ENCODE measurements at places on chromosomes 6 and 20.

DNA sequence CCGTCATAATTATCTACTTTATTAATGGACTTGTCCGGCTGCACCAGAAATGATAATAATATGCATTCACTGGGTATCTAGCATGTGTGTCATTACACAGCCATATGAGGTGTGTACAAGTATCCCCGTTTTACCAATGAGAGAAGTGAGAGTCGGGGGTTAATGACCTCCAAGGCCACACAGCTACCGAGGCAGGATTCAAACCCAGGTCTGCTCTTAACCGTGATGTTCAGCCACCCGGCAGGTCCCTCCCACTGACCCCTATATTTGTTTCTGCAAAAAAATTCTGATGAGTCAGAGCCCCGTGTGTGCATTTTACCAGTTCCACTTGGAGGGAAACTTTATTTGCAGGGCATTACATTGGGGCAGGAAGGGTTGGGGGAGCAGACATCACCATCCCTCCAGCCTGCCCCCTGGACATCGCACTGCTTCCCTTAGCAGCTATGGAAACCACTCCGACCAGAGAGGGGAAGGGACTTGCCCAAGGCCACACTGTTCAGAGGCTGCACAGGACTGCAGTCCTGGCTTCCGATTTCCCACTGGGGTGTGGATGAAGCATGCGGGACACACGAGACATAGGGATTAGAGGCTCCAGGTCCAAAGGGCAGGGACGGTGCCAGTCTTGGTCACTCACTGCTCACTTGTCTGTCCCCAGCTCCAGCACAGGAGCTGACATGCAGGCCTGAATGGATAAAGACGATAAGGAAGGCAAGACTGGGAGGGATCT lies 10.1 kb upstream of the SRC start:
- no peak for DNase-seq

GRCh38 chr6:14732844-14733757 lies 512.8 kb upstream of the JARID2 start:
- DNase-seq, result no peak

GRCh38 chr6:41187924-41188886 lies 12.7 kb downstream of the TREML2 start:
- no peak for DNase-seq

DNA sequence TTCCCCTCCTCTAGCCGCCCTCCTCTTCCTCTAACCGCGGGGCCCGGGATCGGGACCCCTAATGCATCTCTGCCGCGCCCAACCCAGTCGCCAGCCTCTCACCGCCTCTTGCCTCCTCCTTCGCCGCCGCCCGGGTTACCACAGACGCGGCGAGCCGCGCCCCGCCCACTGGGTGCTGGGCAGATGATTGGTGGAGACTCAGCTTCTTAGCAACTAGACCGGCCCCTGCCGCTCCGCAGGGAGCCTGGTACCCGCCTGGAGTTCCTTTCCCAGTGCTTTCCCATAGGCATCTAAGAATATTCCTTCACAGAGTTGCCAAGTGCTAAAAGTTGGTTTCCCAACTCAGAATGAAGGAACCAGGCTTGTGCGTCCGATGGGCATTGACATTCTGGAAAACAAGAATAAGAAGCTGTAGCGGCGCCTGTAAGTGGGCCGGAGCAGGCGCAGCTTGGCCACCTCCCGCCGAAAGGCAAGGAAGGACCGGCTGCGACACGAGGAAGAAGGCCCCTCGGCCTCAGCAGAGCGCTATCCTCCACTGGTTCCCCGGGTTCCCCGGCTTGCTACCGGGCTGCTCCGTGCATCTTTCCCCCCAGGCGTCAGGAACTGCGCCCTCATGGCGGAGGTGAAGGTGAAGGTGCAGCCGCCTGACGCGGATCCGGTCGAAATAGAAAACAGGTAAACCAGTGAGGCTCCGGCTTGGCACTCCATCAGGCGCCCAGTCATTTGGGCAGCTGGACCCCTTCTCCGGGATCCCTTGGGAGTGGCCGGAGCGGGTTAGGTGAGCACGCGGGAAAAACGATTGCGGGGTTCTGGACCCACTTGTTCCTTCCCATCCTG lies at the start of the genes DZANK1 and POLR3F:
Gene DZANK1, minus strand, starts transcription at position 137 of the 837 bp plus-strand sequence. CDS start 1,672 bp downstream, outside the sequence.
Gene POLR3F, plus strand, starts transcription at position 497 of the 837 bp plus-strand sequence. Its CDS starts 117 bp downstream, at position 614.
- DNase-seq, result peak; percentile 90

DNA sequence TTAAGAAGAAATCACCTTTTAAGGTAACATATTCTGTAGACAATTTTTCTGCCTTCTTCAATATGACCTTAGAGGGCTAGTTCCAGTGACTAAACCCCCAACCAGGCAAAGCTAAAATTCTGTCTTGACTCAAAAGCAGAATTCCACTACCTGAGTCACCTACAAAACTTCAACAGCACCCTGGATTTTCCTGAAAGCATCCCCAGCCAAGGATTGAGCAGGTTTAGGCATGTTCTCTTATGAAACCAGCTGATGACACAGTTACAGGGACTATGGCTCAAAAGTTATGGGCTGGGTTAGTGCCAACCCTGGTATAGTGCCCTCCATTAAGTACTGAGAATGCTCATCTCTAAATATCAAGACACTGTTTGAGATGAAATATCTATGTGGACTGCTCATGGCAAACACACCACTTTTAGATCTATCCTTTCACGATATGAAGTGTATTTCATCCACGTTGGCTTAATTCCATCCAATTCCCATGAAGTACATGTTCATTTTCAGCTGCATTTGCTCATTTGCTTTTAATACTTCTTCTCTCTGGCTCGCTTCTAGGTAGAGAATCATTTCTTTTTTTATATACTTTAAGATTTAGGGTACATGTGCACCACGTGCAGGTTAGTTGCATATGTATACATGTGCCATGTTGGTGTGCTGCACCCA lies 53.6 kb upstream of the TNFAIP3 start:
- no peak for DNase-seq

DNA sequence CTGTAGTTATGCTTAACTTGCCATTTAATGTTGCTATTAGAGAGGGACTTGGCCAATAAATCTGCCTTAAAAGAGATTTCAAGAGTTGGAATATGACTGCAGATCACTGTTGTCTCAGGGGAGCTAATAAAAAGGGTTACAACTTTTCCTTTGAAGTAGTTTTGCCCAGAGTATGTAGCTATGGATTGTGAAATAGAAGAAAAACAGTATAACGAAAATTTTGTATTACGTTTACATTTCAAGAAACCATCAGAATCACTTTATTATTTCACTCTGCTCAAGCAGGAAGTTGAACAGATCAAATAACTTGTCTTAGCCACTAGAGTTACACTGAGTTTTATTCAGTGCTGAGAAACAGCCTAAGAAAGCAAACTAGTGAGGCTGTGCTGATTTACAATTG lies 3.0 kb upstream of the ZSCAN26 start:
- no peak for DNase-seq

Data from hematopoietic multipotent progenitor cell treated with erythropoietin and hydrocortisone succinate and interleukin-3 and kit ligand, for 15 days (in vitro differentiated cells).